CD4-positive, alpha-beta T cell treated with Interleukin-10 for 1 hour (primary cell): ENCODE measurements at places on chromosomes 12 and 14.

DNA sequence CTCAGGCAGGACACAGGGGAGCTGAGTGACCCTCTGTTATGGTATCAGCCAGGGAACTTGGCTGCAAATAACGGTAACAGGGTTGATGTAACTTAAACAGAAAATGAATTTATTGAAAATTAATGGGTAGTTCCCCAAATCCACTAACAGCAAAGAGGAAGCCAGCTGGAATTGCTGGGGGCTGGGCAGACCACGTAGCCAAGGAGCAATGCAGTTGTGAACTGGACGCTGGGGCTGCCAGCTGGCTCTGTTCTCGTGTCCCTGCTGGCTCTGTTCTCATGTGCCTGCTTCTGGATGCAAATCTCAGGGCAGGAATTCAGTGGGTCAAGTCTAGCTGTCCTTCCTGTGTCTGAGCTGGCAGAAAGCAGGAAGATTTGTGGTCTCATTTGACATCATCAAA is 1383.3 kb upstream of the TMEM132C start:
- DNase-seq: no peak

DNA sequence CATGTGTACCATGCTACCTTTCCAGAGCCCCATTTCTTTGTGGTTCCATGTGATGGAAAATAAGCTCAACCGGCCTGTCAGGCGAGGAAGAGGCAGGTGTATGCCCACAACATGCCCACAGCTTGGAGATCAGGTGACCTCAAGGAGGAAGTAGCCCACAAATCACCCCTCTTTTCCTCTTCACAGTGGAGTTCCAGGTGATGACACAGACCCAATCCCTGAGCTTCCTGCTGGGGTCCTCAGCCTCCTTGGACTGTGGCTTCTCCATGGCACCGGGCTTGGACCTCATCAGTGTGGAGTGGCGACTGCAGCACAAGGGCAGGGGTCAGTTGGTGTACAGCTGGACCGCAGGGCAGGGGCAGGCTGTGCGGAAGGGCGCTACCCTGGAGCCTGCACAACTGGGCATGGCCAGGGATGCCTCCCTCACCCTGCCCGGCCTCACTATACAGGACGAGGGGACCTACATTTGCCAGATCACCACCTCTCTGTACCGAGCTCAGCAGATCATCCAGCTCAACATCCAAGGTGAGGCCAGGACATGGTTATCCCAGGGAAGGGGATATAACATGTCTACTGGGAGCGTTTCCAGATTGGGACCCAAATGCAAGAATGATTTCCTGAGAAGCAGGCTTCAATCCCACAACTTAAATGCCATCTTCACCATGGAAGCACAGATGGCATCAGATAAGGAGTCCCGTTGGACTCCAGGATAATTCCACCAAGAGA is 5.5 kb downstream of the TAPBPL start:
- DNase-seq: no peak

GRCh38 chr14:106670011-106670410 is 1143.6 kb downstream of the TMEM121 start:
- no peak for DNase-seq

DNA sequence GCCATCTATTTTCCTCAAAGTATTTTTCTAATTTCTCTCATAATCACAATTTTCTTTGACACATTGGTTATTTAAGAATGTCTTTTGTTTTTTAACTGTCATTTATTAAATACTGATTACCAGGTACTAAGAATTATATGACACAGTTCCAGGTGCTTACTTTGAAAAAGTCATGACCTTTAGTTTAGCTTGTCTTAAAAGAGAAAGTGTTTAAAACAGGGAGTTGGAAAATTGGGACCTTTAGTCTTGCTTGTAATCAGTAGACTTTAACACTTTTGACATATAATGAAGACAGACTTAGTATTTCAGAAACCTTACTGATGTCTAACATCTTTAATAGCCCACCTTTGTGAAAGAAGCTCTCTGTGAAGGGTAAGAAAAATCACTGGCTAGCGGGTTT is 19.2 kb downstream of the CREBL2 start:
- DNase-seq: no peak
